Naive thymus-derived CD4-positive, alpha-beta T cell (primary cell): ENCODE measurements at places on chromosomes 11 and 22. TPM values are rescaled to one million over a fixed set of nuclear protein-coding genes. Genes with fewer than 3 reads are reported as not detected.

Gene SREBF2
- total RNA-seq = 71.5 TPM

Gene SMTNL1
- not detected for total RNA-seq

Gene OR5AK2
- not detected for total RNA-seq

Gene P2RX6
- total RNA-seq = 0.66 TPM

Gene ZP1
- total RNA-seq = not detected

Gene OSM
- total RNA-seq = 1.1 TPM

Gene NAV2
- total RNA-seq = 0.27 TPM

- H3K27ac ChIP-seq = no peak overlapping the region
- H3K27me3 ChIP-seq = peaks cover 7% of the 10 kb centered on the region
- no peak overlapping the region for H3K4me3 ChIP-seq
- H3K4me1 ChIP-seq = no peaks in the 10 kb centered on the region
- DNase-seq = no peak
These were observed 5.5 kb upstream of the IGF2 start for GRCh38 chr11:2144544-2145248.

GRCh38 chr11:35593143-35593542 is 25.1 kb upstream of the FJX1 start:
- H3K4me3 ChIP-seq = no peak overlapping the region
- no peak for DNase-seq
- H3K27ac ChIP-seq = no peak overlapping the region
- H3K4me1 ChIP-seq = no peaks in the 10 kb centered on the region
- no peaks in the 10 kb centered on the region for H3K27me3 ChIP-seq

- DNase-seq = peak; percentile 85
- peaks cover 45% of the 10 kb centered on the region for H3K4me1 ChIP-seq
- peaks cover under 1% of the 10 kb centered on the region for H3K36me3 ChIP-seq
- H3K27me3 ChIP-seq = no peaks in the 10 kb centered on the region
- H3K27ac ChIP-seq = peak overlapping the region; percentile 97
These were observed 4.3 kb upstream of the RRM1 start for GRCh38 chr11:4090258-4090657.

DNA sequence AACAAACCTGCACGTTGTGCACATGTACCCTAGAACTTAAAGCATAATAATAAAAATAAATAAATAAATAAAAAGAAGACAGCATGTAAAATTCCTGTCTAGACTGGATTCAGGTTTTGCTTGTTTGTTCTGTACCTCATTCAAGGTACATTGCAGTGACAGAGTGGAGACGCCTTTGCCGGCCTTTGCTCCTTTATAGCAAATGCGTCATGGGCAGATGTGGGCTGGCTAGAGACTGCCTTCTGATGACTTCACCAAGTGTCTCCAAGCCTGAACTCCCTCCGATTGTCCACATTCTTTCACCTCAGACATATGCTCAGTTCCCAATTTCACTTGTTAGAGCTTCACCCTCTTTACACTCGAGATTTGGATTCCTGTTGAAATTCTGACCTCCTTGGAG is 147.8 kb upstream of the ARHGAP20 start:
- no peaks in the 10 kb centered on the region for H3K27me3 ChIP-seq
- no peak overlapping the region for H3K27ac ChIP-seq
- no peaks in the 10 kb centered on the region for H3K36me3 ChIP-seq

DNA sequence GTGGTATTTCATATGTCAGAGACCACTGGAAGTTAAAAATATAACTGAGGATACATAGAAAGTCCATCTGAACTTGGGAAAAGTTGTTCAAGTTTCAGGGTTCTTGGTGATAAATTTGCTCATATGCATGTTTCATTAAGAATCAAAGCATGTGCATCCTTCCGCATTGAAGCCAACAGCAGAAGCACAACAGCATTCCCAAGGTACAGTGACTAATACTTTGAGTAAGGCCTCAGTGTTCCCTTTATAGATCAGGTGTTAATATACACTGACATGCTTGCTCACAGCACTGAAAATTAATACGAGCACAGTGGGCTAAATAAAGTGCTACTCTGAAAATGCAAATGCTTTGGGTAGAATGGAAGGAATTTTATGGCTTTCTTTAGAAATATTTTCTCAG is 691.1 kb downstream of the METTL15 start:
- H3K27me3 ChIP-seq = no peaks in the 10 kb centered on the region
- DNase-seq = no peak
- H3K4me3 ChIP-seq = no peak overlapping the region
- H3K4me1 ChIP-seq = no peaks in the 10 kb centered on the region

DNA sequence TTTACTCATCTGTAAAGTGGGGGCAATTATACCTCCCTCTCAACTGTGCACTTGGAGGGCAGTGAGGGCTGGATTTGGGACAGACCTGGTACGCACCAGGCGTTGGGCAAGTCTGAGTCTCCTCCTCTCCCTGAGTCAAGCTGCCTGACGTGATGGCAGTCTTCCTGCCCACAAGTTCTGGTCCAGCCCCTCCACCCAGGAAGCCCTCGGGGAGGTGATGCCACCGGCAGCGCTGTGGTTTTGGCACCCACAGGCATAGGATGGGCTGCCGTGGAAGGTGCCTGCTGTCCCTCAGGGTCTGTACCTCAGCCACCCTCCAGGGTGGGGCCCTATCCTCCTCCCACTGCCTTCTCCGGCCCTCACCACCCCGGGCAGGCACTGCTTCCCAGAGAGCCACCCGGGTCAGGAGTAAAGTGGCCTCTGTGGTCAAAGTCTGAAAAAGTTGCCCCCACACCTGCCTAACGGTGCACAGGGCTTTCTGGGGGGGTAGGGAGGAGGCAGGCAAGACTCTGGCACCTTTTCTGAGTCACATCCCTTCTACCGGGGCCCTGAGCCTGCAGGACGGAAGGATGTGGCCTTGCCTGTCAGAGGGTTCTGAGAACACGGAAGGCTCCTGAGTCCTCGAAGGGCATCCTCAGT is 6.5 kb upstream of the APOBEC3H start:
- no peaks in the 10 kb centered on the region for H3K36me3 ChIP-seq
- peak overlapping the region; percentile 69 for H3K27ac ChIP-seq
- peaks cover 48% of the 10 kb centered on the region for H3K4me1 ChIP-seq
- DNase-seq = peak; percentile 75

DNA sequence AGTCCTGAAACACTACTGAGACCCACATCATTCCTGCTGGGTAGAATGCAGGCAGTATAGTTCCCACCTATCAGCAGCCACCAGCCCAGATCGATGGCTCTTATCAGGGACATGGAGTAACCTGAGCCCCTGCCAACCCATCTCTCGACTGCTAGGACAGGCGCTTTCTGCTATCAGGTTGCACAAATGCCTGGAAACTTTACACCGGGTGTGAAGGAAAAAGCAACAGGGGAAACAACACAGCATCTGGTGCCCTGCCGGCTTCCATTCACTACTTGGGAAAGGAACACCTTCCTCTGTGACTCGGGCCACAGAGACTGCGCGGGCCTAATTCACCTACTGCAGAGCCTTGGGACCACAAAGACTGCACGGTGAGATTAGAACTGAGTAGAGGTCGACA is 18.5 kb downstream of the RBFOX2 start:
- H3K27me3 ChIP-seq = no peaks in the 10 kb centered on the region
- no peak overlapping the region for H3K27ac ChIP-seq
- H3K4me3 ChIP-seq = no peak overlapping the region
- H3K36me3 ChIP-seq = no peaks in the 10 kb centered on the region
- H3K4me1 ChIP-seq = no peaks in the 10 kb centered on the region
- DNase-seq = no peak

DNA sequence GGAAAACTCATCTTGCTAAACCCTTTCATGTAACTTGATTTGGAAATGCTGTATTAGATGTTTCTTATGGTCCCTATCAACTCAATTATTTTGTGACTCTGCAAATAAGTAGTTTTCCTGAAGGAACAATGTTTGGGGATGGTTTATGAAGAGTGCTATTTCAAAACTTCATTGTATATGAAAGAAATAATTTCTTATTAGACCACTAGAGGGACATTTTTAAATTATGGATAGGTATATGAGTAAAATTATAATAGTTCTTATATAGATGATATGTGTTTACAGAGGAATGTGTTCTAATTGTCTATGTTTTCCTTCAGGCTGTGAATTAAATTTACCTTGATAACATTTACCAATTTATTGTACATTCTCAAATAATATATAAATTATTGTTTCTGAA is 509.4 kb upstream of the RAG2 start:
- DNase-seq = no peak
- H3K4me1 ChIP-seq = no peaks in the 10 kb centered on the region
- no peak overlapping the region for H3K27ac ChIP-seq
- no peaks in the 10 kb centered on the region for H3K27me3 ChIP-seq

DNA sequence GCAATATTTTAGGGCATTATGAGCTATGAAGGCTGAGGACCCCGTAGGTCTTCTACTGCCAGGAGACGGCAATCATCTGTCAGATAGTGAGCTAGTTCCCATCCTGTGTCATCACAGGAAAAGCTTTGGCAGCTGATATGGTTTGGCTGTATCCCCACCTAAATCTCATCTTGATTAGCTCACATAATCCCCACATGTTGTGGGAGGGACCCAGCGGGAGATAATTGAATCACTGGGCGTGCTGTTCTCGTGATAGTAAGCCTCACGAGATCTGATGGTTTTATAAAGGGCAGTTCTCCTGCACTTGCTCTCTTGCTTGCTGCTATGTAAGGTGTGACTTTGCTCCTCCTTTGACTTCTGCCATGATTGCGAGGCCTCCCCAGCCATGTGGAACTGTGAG is 18.1 kb downstream of the CSRP3 start:
- no peak overlapping the region for H3K4me3 ChIP-seq
- no peak for DNase-seq
- no peaks in the 10 kb centered on the region for H3K4me1 ChIP-seq
- no peaks in the 10 kb centered on the region for H3K36me3 ChIP-seq
- H3K27me3 ChIP-seq = no peaks in the 10 kb centered on the region

- H3K4me3 ChIP-seq = peak overlapping the region; percentile 39
- peak; percentile 83 for DNase-seq
- peaks cover 58% of the 10 kb centered on the region for H3K4me1 ChIP-seq
- no peaks in the 10 kb centered on the region for H3K27me3 ChIP-seq
- H3K27ac ChIP-seq = peak overlapping the region; percentile 84
- no peaks in the 10 kb centered on the region for H3K36me3 ChIP-seq
These were observed 88.4 kb downstream of the UBASH3B start for GRCh38 chr11:122743949-122744348.

DNA sequence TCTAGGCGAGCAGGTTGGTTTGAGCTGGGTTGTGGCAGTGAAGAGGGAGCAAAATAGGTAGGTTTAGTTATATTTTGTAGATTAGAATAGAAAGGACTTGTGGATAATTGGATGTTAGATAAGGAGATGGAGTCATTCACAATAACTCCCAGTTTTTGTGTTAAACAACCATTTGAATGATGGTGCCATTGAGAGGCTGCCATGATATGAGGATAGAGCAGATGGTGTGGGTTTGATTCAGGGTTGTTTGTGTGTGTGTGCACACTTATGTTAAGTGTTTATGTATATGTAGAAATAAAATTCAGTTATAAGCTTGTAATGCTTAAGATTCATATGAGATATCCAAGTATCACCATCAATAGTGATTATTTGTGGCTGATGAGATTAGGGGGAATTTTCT is 166.6 kb downstream of the NXPE2 start:
- H3K4me1 ChIP-seq = no peaks in the 10 kb centered on the region
- no peak overlapping the region for H3K27ac ChIP-seq
- no peak for DNase-seq
- H3K4me3 ChIP-seq = no peak overlapping the region
- H3K36me3 ChIP-seq = no peaks in the 10 kb centered on the region

- peaks cover 12% of the 10 kb centered on the region for H3K4me1 ChIP-seq
- DNase-seq = no peak
- H3K36me3 ChIP-seq = peaks cover 11% of the 10 kb centered on the region
- H3K27ac ChIP-seq = no peak overlapping the region
These were observed 57.3 kb downstream of the CD82 start for GRCh38 chr11:44622721-44623258.

- no peak overlapping the region for H3K4me3 ChIP-seq
- no peaks in the 10 kb centered on the region for H3K36me3 ChIP-seq
- H3K27ac ChIP-seq = no peak overlapping the region
- no peaks in the 10 kb centered on the region for H3K4me1 ChIP-seq
These were observed 398.1 kb upstream of the API5 start for GRCh38 chr11:42913731-42914130.

DNA sequence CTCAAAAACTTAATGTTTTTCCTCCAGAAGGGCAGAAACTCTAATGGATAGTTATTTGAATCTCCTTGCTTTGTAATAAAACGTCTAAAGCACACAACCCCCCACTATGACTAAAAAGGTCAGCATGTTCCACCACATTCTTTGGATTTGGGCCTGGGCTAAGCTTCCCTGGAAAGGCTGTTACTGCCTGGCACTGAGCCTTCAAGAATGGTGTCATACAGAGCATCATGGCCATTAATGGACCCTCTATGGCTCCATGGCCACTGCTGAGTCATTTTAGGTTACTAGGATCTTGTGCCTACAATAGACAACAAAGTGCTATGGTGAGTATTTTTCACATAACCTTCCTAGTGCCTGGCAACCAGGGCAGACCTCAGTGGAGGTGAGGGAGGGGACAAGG is 242.6 kb upstream of the FAT3 start:
- H3K27me3 ChIP-seq = no peaks in the 10 kb centered on the region
- no peak overlapping the region for H3K27ac ChIP-seq
- no peaks in the 10 kb centered on the region for H3K4me1 ChIP-seq
- no peak overlapping the region for H3K4me3 ChIP-seq
- no peak for DNase-seq
- H3K36me3 ChIP-seq = no peaks in the 10 kb centered on the region

- H3K4me1 ChIP-seq = peaks cover 2% of the 10 kb centered on the region
- H3K36me3 ChIP-seq = no peaks in the 10 kb centered on the region
- DNase-seq = no peak
- H3K27ac ChIP-seq = no peak overlapping the region
These were observed 98.8 kb downstream of the SGSM3 start for GRCh38 chr22:40469181-40469580.

DNA sequence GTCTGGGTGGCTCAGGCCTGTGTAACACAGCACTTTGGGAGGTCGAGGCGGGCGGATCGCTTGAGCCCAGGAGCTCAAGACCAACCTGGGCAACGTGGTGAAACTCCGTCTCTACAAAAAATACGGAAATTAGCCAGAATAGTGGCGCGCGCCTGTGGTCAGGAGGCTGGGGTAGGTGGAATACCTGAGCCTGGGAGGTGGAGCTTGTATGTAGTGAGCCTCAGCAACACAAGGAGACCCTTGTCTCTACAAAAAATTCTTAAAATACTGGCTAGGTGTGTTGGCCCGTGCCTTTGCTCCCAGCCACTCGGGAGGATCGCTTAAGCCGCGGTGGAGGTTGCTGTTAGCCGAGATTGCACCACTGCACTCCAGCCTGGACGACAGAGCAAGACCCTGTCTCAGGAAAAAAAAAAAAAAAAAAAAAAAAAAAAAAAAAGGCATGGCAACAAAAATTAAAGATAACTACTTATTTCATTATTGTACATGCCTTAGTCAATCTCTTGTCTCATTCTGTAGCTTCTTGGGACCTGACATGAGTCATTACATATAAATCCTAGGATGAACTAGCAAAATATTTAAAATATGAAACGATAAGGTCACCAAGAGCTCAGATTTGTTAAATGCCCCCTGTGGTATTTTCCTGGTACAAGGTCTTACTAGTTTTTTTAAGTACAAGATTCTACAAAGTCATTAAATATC is 1.1 kb downstream of the TAF1D start:
- peak overlapping the region; percentile 84 for H3K27ac ChIP-seq
- DNase-seq = no peak
- peaks cover 24% of the 10 kb centered on the region for H3K36me3 ChIP-seq
- H3K4me3 ChIP-seq = peak overlapping the region; percentile 88
- H3K27me3 ChIP-seq = no peaks in the 10 kb centered on the region
- peaks cover 35% of the 10 kb centered on the region for H3K4me1 ChIP-seq
